ENCODE measurements at places on chromosomes 1 and 21.
A peak's percentile ranks its signal among the peaks of the same experiment; 100 is the strongest.

DNA sequence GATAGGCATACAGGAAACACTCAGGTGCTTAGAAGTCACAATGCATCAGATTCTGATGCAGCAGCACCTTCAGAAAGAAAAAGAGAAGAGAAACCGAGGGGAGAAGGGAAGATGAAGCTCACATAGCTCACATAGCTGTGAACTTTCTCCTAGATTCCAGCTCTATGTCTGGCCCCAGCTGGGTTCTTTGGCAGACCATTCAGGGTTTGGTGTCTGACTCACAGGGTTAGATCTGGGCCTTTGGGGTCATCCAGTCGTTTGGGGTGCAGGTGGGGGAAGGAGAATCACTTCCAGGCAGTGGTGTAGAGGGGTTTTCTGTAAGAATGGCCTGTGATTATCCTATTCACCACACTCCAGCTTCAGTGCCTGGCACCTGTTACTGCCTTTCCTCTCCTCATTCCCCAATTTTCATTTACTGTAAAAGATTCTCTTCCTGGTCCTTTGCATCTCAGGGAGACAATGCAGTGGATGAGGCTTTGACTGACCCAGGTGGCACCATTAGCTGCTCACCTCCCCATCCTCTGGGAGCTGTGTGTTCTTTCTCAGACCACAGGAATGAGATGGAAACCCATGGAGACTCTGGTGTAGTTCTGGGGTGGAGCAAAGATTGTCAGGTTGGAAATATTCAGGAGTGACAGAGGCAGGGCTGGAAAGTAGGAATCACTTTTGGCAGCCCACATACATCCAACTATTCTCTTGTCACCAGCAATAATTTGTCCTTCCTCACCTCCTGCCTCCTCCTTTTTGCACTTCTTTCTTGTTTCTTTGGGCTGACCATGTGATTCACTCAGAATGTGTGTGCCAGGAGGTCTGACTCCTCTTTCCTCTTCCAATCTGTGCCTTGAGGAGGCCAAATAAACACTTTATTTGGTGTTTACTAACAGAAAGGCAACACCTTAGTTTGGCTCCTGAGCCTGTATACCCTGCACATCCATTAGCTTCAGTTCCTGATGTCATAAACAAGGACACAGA, 103.3 kb downstream of the PAPPA2 start:
- DNase-seq = no peak

- DNase-seq = peak; percentile 30
These were observed 12.4 kb downstream of the EPB41 start for GRCh38 chr1:28926629-28927265.

- peak; percentile 21 for DNase-seq
These were observed 19.0 kb upstream of the L1TD1 start for GRCh38 chr1:62175568-62176179.

DNA sequence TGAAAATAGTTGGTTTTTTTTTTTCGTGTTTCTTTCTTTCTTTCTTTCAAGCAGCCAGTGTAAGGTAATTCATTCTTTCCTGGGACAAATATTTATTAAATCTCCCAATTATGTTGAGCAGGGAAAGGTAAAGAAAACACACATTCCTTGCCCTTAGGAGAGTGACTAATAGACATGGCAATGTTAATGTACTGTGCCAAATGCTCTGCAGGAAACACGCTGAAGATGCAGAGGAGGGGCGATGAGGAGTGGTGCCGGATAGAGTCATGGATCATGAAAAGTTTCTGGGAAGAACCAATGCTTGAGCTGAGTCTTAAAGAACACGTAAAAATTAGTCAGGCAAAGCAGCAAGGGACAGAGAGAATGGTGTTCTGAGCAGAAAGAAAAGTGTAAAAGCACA, 199.2 kb downstream of the DNM3 start:
- DNase-seq = no peak

- no peak for DNase-seq
These were observed 1699.1 kb downstream of the BRINP3 start for GRCh38 chr1:188778578-188778977.

- peak; percentile 41 for DNase-seq
These were observed 1.1 kb downstream of the IGFN1 start for GRCh38 chr1:201191653-201192260.

- DNase-seq = no peak
These were observed 103.2 kb downstream of the PKN2 start for GRCh38 chr1:88787023-88787903.

- no peak for DNase-seq
These were observed 34.9 kb downstream of the RSPH1 start for GRCh38 chr21:42461185-42461520.

GRCh38 chr1:29125237-29125641, 1.5 kb upstream of the TMEM200B start:
- no peak for DNase-seq

- DNase-seq = no peak
These were observed 87.4 kb upstream of the ZBTB40 start for GRCh38 chr1:22364326-22364650.

GRCh38 chr21:41328660-41329607, 12.3 kb downstream of the FAM3B start:
- DNase-seq = no peak

GRCh38 chr1:79323239-79324025, 316.9 kb upstream of the ADGRL4 start:
- no peak for DNase-seq

DNA sequence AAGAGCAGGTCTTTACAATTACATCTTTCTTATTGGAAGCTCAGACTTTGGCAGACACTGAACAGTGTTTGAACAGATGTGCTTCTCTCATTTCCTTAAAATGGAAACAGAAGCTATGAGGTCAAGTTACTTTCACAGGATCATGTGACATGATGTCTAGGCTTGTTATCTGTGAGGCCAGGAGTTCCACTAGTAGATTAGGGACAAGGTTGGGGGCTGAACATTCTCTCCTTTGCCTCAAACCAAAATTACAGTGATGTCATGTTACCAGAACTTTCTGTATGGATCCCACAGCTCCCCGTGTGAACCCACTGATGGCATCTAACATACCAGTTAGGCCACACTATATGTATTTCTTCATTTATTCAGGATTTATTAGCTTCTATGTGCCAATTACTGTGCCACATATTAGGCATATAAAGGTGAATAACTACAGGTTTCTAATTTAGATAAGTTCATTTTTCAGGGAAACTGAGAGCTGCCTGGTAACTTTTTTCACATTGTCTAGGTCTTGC, 6.0 kb downstream of the DYNLT5 start:
- DNase-seq = no peak

GRCh38 chr21:34997294-34997693, 51.8 kb downstream of the RUNX1 start:
- DNase-seq = no peak

DNA sequence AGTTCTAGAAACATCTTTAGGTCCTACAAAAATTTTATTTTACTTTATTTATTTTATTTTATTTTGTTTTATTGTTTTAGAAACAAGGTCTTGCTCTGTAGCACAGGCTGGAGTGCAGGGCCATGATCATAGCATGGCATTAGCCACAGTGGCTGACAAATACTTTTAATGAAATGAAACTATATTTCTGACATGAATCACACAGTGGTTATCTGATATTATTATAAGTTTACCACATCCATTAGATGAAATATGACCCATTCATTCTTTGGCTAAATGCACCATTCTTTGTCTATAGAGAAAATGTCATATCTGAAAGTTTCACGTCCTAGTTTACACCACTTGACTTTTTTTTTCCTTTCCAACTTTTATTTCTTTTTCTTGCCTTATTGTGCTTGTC, 613.4 kb upstream of the ADAMTS5 start:
- DNase-seq = no peak

DNA sequence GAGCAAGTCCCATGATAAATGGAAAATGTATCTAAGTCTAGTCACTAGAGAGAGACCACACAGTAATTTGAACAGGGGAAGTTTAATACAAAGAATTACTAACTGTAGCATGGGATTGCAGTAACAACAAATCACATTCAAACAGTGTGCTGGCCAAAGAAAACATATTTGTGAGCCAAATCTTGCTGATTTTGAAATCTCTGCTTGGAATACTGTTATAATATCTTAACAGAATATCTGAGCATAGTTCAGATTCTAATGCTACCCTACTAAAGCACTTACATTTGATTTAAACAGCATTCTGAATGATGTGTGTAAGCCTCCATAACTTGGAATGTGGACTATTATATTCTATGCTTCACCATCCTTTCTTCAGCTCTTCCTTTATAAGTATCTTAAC, 270.0 kb upstream of the BRINP3 start:
- no peak for DNase-seq

DNA sequence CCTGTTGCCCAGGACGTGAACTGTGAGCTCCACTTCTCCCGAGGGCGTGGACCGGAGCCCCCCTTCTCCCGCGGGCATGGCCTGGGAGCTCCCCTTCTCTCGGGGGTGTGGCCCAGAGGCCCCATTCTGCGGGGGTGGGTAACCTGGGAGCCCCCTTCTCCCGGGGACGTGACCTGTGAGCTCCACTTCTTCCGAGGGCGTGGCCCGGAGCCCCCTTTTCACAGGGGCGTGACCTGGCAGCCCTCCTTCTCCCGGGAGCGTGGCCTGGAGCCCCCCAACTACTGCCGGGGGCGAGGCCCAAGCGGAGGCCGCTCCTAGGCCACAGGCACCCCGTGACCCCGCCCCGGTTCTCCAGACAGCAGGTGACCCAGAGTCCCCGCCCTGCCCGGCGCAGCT, 320 bp downstream of the C1orf174 start:
- peak; percentile 54 for DNase-seq

DNA sequence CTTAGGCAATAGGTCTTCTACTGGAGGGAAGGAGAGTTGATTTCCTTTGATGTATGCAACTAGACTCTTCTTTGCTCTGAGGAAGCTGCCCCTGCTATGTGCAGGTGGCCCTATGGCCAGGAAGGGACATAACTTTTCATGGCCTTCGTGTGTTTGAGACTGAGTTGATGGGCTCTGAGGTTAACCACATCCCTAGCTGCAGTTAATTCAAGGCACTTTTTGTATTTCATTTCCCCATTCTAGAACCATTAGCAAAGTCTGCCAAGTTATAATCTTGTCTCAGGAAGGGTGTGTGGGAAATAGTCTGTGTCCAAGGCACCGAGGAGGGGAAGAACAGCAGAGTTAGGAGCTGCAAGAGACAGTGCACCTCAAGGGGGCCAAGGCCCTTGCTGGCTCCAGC, 2.5 kb downstream of the FCRL4 start:
- no peak for DNase-seq

DNA sequence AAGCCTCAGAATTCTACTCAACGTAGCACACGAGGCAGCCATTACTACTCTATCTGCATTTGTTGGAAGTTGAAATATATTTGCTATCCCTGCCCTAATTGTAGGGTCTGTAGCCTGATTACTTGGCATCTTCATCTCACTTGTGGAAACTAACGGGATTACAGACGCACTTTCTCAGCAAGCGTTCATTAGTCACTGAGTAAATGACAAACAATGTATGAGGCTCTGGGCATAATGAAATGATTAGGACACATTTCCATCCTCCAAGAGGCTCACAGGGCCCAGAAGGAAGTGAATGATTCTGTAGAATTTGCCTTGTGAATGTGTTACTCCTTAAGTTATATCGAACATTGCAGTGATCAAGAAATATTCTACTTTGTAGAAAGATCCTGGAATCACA, 78.1 kb downstream of the KIF26B start:
- DNase-seq = no peak

GRCh38 chr1:99461499-99461898, 184.4 kb upstream of the PALMD start:
- no peak for DNase-seq

DNA sequence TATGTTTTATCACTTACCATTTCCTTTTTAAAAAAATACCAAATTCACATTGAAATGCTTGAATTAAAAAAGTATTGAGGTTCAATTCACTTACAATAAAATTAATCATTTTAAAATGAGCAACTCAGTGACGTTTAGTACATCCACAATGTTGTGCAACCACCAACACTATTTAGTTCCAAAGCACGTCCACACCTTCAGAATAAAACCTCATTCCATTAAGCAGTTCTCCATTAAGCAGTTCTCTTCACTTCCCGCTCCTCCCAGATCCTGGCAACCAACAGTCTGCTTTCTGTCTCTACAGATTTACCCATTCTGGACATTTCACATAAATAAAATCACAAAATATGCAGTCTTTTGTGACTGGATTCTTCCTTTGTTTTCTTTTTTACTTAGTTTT, 41.3 kb downstream of the GNG4 start:
- no peak for DNase-seq

DNA sequence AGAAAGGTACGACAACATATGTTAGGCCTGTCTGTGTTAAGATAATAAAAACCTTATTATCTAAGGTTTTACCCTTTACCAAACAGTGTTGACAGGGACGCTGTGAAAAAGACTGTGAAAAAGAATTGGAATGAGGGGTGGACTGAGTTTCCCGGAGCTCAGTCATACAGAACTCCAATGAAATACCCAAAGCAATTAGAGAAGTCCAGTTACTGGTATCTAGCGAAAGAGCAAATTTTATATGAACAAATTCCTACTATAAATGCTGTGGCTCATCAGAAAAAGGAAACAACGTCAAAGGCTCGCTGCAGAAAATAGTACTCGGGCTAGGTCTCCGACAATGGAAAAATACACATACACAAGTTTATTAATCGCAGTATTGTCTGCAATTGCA, 708 bp upstream of the RBBP5 start:
- DNase-seq = no peak

GRCh38 chr21:37800057-37800455, 116.2 kb downstream of the KCNJ6 start:
- no peak for DNase-seq

GRCh38 chr1:180947901-180948640, 35.4 kb downstream of the KIAA1614 start:
- no peak for DNase-seq

- DNase-seq = no peak
These were observed 394.9 kb downstream of the NPHP4 start for GRCh38 chr1:5597171-5597850.

DNA sequence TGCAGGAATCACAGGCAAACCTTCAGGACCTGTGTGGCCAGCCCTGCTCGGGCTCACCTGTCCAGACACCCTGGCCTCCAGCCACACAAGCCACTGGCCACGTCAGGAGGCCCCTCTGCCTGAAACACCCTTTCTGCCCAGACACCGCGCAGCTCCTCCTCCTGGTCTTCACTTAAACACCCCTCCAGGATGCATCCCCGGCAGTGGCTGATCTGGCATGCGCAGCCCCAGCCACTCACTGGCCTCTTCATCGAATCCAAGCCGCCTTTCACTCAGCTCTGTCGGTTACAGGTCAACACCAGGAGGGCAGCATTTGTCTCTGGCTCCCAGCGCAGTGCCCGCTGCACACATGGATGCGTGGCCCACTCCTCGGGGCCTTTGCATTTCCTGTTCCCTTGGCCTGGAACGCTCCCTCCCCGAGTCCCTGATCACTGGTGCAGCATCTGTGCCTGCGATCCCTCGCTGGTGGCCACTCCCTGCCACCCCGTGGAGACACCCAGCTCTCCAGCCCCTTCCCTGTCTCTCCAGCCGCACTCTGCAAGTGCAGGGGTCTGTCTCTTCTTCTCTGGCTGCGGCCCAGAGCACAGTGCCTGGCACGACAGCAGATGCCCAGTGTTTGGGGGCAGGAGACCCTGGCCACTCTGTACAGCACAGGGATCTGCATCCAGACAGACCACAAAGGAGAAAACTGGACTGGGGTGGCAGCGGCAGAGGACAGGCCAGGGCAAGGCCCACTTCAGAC, 9.4 kb downstream of the TPRG1L start:
- DNase-seq = no peak

All from stimulated activated naive CD8-positive, alpha-beta T cell treated with anti-CD3 and anti-CD28 coated beads, Interleukin-15, amount 100 ng/mL, for 72 hours (primary cell).